Adipocyte (in vitro differentiated cells): ENCODE measurements at places on chromosomes 4 and X.

DNA sequence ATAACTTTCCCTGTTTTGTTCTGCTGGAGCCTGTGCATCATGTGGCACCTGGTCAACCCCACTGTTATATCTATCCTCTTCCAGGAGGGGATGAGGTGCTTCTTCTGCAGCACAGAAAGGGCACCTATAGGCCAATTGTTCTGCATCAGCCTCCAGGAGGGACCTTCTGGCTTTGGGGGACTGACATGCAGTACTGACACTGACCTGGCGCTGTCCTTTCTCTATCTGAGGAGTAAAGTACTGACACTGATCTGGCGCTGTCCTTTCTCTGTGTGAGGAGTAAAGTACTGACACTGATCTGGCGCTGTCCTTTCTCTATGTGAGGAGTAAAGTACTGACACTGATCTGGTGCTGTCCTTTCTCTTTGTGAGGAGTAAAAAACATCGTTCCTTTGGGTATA is 498.4 kb downstream of the PACRGL start:
- DNase-seq: no peak

- DNase-seq: no peak
Measured at GRCh38 chr4:135604531-135604930, 1402.9 kb upstream of the PABPC4L start.

DNA sequence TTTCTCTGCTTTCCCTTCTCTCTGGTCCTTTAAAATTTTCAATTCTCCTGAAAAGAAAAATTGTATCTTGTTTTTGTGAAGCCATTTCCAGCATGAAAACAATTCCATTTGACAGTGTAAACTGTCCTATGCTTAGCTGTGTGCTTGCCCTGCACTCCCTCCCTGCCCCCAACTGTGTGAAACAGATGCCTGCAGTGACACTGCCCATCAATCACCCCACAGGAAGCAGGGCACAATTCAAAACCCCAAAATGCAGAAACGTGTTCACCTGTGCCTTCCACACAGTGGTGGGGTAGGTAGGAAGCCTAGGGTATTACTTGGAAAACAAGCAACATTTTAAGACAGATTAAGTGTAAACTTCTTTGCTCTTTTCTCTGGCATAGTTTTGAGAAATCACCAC is 6.2 kb upstream of the FHDC1 start:
- no peak for DNase-seq

DNA sequence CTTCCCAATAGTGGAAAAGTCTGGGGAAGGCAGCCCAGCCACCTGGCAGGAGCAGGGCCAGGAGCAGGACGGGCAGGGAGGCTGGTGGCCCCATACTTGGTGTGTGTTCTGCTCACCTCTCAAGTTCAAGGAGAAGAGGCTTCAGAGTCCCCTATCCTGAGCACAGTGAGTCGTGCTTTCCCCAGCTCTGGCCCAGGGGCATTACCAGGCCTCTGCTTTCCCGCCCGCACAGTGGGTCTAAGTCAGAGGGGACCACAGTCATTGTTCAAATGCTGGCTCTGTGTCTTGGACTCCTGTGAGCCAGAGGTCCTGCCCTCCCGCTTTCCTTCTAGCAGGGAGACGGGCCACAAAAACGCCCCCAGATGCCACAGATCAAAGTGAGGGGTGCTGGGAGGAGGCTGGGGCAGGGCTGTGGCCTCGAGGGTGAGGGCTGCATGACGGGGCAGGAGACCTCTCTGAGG is 27.6 kb downstream of the HTRA3 start:
- no peak for DNase-seq

- no peak for DNase-seq
Measured at GRCh38 chr4:8181844-8182243, 17.2 kb upstream of the SH3TC1 start.

- DNase-seq: no peak
Measured at GRCh38 chr4:992297-993110, 700 bp downstream of the SLC26A1 start.

DNA sequence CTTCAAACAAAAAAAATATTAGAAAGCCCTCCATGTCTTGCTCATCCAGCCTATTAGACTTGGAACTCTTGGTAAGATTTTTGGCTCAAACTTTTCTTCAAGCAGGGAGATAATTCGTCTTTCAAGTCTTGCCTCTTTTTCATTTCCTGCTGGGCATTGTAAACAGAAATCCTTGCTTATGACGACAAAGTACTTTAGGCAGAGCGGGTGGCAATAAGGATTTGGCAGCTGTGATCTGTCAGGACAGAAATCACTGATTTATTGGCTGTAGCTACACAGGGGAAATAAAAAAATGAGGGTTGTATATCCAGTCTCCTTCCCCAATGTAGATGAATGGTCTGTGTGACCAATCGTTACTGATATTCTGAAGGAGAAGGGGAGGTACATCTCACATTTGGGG is 121.6 kb downstream of the SLC4A4 start:
- DNase-seq: no peak

- DNase-seq: no peak
Measured at GRCh38 chr4:4270529-4270928, 19.4 kb downstream of the LYAR start.
